Ovary (tissue), 10 donors: ENCODE measurements at places on chromosomes 13 and 19. TPM values are rescaled to one million over a fixed set of nuclear protein-coding genes. Genes with fewer than 3 reads are reported as not detected.

Gene ZNF154
- total RNA-seq: 4.7 TPM

Gene ZNF132
- total RNA-seq: 8.6 TPM

Gene KLK5
- total RNA-seq: not detected

Gene GNG8
- not detected for total RNA-seq

Gene LINGO3
- not detected for total RNA-seq

Gene BEST2
- total RNA-seq: not detected

Gene CNFN
- not detected for total RNA-seq

Gene SIGLEC7
- not detected for total RNA-seq

Gene NMRK2
- total RNA-seq: not detected

Gene IL17D
- 4.4 TPM for total RNA-seq

Gene ZNF561
- 38.5 TPM for total RNA-seq

Gene FLT1
- total RNA-seq: 14.0 TPM

Gene GPR180
- total RNA-seq: 3.9 TPM

Gene MED29
- 27.7 TPM for total RNA-seq

Gene KLK4
- total RNA-seq: not detected

Gene MYH14
- total RNA-seq: 0.71 TPM

Gene TYK2
- total RNA-seq: 118 TPM

Gene ZNF471
- total RNA-seq: 18.0 TPM

Gene CNMD
- not detected for total RNA-seq

Gene STOML3
- total RNA-seq: not detected

Gene PGLYRP1
- not detected for total RNA-seq

Gene NHLRC3
- total RNA-seq: 17.8 TPM

Gene PROZ
- total RNA-seq: not detected

Gene ARRDC2
- 10.1 TPM for total RNA-seq

Gene MUC16
- 0.50 TPM for total RNA-seq

Gene PDE4C
- 1.1 TPM for total RNA-seq

Gene NCR1
- 0.66 TPM for total RNA-seq

Gene KLK1
- 0.40 TPM for total RNA-seq

Gene TNFSF9
- not detected for total RNA-seq

Gene IGFL2
- total RNA-seq: 0.27 TPM
